DMS79 (cell line): ENCODE measurements at places on chromosomes 2 and 18.

DNA sequence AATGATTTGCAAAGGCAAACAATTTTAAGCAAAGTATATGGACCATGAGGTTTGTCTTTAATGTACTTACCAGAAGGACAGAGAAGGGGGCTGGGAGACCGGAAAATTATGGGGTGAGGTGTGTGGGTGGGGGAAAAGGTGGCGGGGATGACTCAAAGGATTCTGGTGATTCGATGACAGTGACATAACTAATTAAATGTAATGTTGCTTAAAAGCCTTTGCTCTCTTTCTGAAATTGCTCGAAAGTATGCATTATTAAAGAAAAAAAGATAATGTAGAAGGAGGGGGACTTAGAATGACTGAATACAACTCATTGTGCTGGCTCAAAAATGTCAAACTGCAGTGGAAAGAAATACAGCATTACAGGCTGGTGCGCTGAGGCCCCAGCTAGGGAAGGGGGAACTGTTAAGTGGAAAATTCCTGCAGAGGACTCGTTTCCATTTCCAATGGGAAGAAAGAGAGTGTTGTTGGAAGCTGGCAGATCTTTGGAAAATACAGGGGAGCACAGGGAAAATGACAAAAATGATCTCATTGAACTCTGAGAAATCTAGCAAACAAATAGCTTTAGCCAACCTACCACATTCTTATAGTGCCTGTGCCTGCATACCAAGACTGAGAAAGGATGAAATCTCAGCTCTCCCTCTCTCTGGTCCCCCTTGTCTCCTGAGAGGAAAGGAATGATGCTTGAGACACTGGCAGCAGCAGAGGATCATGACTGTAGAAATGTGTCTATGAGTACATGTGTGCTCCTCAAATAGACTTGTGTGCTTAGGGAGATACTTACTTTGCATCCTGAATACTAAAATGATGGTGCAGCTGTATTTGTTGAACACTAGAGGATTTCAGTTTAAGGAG, 632.4 kb downstream of the NYAP2 start:
- DNase-seq, result no peak

- no peak for DNase-seq
Measured at GRCh38 chr2:141611981-141612380, 518.8 kb downstream of the LRP1B start.

DNA sequence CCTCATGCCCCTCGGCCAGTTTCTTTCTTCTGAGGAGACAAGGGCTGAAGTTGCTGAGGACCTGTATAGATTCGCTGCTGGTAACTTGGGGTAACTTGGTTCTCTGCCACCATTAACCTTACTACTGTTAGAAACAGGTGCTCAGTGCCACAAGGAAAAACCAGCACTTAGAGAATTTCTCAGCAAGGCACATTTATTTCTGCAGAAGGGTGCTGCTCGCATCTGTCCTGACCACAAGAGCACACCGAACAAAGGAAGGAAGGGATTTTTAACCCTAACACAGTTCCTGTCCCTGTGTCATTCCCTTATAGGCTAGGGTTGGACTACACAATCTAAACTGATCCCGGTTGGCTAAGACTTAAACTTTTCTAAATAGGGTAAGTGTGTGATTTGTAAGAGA, 154.1 kb downstream of the SOCS6 start:
- no peak for DNase-seq

DNA sequence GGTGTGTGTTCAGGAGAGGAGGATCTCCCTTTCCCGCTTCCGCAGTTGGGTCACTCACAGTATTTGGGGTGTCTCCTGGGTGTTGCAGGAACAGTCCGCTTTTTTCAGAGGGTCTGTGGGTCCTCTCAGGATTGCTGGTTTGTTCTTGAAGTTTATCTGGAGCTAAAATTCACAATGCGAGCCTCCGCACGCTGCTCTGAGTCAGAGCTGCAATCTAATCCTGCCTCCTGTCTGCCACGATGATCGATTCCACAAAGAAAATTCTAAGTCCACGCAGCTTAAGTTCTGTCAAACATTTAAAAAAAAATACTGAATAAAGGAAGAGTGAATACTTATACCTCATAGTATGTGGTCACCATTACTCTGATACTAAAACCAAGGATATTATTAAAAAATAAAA, 76.5 kb downstream of the RAD51AP2 start:
- no peak for DNase-seq

DNA sequence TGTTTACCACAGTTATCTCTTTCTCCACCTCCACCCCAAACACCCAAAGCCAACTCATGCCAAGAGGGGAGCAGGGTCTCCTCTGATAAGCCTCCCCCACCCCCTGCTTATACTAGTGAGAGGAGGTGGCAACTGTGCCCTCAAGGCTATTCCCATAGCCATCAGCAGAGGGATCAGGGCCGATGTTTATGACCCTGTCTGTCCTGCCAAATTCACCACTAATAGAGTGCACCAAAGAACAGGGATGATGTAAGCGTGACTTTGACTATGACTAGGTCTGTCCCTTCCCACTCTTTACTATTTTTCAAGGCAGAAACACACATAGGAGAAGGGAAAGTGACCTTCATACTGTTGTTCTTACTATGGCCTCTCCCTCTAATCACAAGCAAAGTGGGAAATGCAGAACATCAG, 74.6 kb downstream of the CLHC1 start:
- no peak for DNase-seq

DNA sequence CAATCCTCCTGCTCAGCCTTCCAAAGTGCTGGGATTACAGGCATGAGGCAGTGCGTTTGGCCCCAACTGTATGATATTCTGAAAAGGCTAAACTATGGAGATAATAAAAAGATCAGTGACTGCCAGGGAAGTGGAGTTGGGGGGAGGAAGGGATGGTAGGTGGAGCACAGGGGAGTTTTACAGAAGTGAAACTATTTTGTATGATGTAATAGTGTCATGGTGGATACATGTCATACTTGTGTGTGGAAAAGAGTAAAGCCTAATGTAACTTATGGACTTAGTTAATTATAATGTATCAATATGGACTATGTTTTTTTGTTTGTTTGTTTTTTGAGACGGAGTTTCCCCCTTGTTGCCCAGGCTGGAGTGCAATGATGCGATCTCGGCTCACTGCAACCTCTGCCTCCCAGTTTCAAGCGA, 2.9 kb upstream of the GGCX start:
- no peak for DNase-seq

- no peak for DNase-seq
Measured at GRCh38 chr2:105413206-105413605, 14.4 kb upstream of the FHL2 start.
